Right kidney (tissue), 9 donors: ENCODE measurements at places on chromosomes 2 and 18.

DNA sequence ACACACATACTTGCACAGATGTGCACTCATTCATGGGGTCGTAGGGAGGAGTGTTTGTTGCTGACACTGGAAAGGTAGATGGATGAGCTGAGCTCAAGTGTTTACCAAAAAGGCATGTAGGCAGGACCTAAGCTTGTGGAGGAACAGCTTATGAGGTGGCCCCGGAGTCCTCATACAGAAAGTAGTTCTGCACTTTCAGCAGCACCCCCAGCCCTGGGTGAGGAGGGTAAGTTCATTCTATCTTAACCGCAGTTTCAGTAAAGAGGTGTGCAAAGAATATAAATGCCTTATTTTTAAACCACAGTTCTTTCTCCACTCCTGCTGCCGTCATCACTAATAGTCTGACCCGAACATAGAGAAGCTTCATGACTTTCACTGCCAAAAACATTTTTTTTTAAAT, 31.7 kb upstream of the RNF152 start:
- no peak for DNase-seq

- DNase-seq: no peak
Measured at GRCh38 chr2:33168922-33169321, 222.2 kb downstream of the LTBP1 start.

- DNase-seq: no peak
Measured at GRCh38 chr2:164969909-164970690, 14.8 kb upstream of the SLC38A11 start.

DNA sequence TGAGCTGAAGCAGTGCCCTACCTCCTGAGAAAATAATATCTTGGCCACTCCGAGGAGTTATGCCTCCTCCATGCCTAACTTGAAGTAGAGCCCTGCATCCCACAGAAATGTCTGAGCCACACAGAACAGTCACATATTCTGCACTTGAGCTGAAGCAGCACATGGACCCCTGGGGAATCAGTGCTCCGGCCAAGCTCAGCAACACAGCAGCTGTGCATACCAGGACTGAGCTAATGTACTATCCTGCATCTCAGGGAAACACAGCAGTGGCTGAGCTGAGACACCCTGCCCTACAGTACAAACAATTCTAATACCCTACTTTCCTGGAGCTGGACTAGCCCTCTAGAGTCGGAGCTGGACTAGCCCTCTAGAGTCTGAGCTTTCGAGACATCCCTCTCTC, 166.9 kb downstream of the ZNF516 start:
- DNase-seq: no peak

DNA sequence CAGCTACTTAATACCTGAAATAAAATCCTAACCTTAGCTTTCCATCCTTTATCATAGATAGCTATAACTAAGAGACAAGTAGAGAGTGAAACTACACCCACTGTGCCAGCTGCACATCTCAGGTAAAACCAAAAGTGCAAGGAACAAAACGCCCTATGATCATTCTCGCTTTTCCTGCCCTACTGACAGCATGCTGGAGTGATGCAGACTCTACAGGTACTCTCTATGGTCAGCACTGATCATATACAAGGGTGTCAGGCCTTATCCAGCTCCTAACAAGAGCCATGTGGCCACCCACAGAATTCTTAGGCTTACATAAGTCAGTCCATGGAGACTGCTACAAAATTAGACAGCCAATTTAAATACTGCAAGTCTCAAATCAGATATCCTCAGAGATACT, 45.6 kb downstream of the REV1 start:
- DNase-seq: no peak

GRCh38 chr18:58522132-58522531, 106.8 kb downstream of the ALPK2 start:
- no peak for DNase-seq

DNA sequence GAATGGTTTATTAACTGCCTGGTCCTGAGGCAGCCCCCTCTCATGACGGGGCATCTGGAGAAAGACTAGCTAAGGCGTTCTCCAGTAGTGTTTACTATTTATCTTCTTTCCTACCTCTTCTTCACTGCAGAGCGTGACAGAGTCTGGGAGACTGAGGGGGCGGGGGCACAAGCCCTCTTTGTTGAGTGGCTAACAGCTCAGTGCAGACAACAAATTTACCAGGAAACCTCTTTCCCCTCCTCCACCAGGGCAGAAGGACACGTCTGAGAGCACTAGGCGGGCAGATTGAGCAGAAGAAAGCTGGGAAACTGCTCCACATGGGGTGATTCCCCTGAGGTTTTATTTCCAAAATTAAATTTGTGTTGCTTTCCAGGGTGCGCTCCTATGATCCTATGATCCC, 322.1 kb downstream of the CNTNAP5 start:
- DNase-seq: no peak

GRCh38 chr2:171327043-171327496, 106.7 kb downstream of the METTL8 start:
- no peak for DNase-seq

GRCh38 chr18:77316008-77316407, 66.4 kb downstream of the GALR1 start:
- no peak for DNase-seq

DNA sequence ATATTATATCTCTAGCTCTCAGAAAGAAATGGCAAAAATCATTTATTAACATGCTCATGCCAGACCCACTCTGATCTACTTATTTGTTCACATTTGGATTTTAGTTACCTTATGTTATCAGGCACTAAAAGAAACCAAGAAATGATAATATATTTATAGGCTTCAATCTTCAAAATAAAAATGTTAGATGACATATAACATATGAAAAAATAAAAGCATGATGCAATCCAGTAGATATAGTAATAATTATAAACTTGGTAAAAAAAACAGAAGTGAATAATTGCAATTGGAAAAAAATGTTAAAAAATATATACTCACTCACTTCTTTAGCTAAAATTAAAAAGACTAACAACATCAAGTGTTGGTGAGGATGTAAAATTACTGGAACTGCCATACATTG, 248.3 kb upstream of the VRK2 start:
- no peak for DNase-seq

DNA sequence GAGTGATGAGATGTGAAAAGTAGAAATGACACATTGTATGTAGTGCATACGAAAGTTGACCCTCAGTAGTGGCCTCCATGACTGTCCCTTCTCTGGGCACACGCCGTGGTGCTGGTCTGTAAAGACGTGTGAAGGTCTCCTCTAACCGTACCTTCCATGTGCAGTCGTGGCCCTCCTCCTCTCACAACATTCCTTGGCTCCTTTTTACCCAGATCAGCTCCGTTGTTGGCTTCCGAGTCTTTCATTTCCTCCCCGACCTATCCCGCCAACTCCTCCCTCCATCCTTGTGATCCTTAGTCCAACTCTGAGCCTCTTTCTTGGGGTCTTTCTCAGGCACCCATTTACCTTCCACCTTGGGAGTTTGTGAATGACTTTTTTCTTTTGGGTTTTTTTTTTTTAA, 160.4 kb upstream of the BCL2L11 start:
- no peak for DNase-seq

DNA sequence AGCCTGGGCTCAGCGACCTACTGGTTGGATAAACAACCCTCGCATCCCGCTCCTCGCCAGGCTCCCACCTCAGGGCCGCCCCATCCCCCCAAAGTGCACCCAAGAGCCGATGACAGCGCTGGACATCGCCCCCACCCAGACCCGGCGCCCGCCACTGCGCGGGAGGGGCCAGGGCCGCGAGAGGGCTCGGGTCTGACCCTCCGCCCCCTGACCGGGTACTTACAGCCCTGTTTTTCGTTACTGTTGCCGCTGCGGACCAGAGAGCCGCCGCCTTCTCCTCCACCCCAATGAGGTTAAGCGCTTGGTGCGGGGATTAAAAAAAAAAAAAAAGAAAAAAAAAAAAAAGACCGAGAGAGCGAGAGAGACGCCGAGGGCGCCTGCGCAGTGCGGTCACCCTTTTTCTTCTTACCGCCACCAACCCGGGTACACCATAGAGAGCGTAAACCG, at the start of gene CLASP1:
Gene CLASP1 (minus strand): TSS at position 314 of the 447 bp plus-strand sequence. CDS start 43,567 bp downstream, outside the sequence.
- no peak for DNase-seq

DNA sequence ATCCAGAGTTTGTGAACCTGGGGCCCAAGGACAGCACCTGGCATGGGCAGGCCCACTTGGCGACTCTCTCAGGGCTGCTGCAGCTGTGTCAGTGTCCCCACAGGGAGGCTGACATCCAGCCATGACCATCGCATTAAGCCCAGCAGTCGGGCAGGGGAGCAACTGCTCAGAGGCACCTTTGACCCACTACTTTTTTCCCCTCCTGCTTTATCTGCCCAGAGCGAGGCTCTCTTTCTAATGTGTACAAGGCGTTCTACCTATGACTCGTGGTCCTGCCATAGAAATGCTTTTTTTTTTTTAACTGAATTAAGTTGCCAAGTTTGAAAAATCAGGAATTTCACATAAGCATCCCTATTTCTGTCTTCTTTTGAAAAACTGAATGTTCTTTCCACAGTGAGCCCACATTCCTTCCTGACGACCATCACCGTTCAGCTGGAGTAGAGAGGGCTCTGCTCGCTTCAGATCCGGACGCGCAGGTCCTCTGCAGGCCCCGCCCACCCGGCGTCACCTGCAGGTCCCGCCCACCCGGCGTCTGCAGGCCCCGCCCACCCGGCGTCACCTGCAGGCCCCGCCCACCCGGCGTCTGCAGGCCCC, 403 bp upstream of the CLUL1 start:
- peak; percentile 57 for DNase-seq

DNA sequence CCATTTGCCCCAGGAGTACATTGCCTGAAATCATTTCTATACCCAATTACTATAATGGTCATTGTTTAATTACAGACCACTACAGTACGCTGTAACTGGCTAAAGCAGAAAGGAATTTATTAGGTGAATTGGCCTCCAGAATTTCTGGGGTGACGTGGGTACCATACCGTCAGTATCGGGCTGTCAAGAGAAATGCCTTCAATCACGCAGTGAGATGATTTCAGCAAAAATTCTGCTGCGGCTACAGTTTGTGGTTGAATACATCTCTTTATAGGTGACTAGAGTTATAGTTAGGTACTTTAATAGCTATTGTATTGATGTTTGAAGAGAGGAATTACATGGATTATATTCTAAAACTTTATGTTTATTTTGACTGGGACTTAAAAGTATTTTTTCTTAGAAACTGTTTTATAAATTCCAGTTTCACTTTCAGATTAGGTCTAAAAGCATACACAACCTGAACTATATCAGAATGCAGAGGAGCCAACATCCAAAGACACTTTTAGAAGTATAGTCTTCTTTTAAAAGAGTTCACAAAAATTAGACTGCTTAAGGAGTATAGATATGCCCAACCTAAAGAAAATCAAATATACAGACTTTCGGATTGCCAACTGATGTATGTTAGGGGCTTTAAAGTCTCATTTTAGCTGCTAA, 128.4 kb downstream of the TTC27 start:
- DNase-seq: no peak

DNA sequence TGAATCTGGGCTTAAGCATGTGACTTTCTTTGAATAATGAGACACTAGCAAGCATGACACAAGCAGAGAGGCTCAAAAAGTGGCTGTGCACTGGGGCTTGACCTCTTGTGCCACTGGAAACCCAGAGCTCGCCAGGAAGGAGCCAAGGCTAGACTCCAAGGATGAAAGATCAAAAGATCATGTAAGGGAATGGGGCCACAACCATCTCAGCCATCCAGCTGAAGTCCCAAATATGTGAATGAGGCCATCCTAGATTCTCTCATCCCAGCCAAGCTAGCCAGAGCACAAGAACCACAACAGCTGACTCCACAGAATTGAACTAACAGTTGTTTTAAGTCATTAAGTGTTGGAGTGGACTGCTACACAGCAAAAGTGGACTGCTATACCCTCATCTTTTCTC, 288.1 kb downstream of the CCDC178 start:
- no peak for DNase-seq

DNA sequence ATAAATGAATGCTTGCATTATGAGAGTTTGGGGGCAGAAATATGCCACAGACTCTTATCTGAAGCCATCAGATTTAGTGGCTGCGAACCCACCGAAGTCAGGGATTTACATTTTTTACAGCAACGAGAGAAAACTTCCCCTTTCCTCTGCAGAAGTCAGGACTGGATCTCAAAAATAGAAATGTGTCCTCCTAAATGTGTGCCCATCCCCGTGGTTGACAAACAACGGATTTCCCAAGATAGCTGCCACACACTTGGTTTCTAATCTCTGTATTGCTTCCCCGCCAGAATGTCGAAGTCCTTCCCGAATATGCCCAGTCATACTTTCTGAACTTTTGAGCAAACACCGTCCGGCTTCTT, 879 bp upstream of the ADAM23 start:
- no peak for DNase-seq

DNA sequence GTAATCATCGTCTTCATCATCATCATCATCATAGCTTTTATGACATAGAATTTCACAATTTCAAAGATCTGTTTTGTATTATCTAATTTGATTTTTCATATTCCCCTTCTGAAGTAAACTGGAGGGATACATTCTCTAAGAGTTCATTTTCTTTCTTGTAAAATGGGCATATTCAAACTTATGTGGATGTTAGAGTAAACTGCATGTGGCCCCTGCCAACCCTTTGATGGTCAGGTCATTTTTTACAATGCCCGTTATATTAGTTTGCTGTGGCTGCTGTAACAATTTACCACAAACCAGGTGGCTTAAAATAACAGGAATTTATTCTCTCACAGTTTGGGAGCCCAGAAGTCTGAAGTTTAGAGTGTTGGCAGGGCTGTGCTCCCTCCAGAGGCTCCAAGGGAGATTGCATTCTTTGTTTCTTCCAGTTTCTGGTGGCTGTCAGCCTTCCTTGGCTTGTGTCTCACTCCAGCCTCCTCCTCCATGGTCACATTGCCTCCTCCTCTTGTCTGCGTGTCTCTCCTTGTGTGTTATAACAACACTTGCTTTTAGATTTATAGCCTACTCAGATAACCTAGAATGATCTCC, 127.5 kb upstream of the MMADHC start:
- DNase-seq: no peak

- no peak for DNase-seq
Measured at GRCh38 chr2:25701801-25702200, 28.4 kb upstream of the DTNB start.

DNA sequence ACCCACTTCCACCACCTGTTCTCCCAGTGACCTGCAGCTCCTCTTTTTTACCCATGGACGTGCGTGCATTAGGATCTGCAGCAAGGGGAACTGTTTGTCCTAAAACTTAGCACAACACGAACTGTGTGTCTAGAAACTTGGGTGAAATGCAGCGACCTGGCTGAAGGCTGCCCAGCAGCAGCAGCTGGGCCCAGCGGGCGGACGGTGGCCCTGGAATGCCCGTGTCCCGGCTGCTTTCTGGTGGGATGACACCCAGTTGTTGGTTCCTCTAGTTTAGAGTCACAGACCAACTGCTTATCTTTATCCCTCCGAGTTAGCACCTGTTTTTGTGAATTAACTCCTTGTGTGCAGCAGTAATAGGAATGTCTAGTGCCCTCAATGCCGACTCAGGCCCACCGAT, 61.9 kb upstream of the PXDN start:
- no peak for DNase-seq
